HT1080 (cell line): ENCODE measurements at places on chromosomes 6 and 20. TPM values are rescaled to one million over a fixed set of nuclear protein-coding genes. Genes with fewer than 3 reads are reported as not detected.

DNA sequence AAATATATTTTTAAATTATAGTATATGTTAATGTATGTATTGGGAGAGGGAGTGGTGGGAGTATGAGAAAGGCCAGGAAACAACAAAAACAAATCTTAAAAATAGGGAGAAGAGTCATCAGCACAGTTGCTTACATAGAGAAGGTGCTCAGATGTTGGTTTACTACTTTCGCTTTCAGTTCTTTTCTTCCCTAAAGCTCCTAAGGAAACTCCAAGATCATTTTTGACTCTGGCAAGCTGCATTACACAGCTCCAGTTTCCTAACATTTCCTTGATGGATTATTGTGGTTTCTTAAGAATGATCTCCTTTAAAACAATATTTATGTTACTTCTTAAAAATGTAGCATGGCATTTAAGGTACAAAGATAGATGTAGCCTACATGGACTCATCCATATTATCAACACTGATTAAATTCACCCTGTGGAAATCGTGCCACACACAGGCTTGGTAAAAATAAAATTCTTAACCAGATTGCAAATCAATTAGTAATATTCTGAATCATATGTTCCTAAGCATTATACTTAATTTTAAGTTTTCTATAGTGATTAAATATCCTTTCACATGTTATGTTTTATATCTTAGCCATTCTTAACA lies 118.0 kb upstream of the MAN1A1 start:
- DNase-seq, result peak; percentile 44

- peak; percentile 5 for DNase-seq
These were observed 54.9 kb downstream of the TENT5A start for GRCh38 chr6:81697559-81697958.

DNA sequence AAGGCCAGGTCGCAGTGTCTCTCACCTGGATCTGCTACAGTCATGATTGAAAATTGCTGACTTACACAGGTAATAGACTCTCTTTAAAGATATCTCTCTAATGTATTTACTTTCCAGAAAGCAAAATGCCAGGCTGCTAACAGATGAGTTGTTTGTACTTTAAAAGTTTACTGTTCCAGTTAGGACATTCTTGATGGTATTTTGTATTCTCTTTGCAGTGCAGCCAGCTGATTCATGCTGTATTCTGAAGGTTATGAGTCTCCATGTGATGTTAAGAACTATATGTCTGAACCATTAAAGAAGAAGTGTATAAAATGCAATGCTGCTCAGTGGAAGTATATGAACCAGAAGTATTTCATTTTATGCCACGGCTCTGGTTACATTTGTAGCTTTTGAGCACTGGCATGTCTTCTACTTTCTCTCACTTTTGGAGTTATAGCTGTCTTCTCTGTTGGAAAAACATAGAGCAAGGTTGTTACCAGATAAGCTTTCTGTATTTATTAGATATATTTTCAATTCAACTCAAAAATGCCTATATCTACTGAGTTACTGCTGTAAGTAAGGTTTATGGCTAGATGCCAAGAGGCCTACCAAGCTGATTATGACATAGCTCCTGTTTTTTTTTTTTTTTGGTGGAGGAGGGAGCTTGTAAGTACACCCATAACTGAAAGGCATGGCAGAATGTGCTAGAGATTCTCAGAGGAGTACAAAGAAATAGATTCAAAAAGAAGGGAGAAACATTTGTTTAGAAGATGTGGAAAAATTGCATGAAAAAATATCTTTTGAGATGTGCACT lies 130.5 kb upstream of the MAN1A1 start:
- no peak for DNase-seq

The CRIP3 gene
- total RNA-seq, result not detected in 2 replicates

The TTK gene
- total RNA-seq, result 48.7 and 50.8 TPM in 2 replicates

The RAET1E gene
- 11.3 and 14.6 TPM in 2 replicates for total RNA-seq

- no peak for DNase-seq
These were observed 169.9 kb downstream of the CARMIL1 start for GRCh38 chr6:25448965-25449538.

- DNase-seq, result no peak
These were observed 62.9 kb upstream of the ARG1 start for GRCh38 chr6:131510094-131510493.

DNA sequence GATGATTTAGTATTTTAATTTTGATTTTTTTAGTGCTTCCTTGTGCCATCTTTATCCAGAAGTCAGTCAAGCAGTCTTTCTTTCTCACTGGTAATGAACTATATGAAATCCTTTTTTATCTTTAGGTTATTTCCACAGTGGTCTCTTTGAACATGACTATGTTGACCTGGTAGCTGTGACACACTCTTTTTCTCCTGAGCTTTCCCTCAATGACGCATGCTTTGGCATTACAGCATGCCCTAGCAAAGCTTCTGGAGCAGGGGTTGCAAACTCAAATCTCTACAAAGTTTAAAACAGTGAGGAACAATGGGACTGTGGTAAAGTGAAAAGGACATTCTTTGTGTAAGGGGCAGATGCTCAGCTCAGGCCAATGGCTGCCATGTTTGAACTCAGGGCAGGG lies 4.5 kb upstream of the PLAGL1 start:
- peak; percentile 64 for DNase-seq

DNA sequence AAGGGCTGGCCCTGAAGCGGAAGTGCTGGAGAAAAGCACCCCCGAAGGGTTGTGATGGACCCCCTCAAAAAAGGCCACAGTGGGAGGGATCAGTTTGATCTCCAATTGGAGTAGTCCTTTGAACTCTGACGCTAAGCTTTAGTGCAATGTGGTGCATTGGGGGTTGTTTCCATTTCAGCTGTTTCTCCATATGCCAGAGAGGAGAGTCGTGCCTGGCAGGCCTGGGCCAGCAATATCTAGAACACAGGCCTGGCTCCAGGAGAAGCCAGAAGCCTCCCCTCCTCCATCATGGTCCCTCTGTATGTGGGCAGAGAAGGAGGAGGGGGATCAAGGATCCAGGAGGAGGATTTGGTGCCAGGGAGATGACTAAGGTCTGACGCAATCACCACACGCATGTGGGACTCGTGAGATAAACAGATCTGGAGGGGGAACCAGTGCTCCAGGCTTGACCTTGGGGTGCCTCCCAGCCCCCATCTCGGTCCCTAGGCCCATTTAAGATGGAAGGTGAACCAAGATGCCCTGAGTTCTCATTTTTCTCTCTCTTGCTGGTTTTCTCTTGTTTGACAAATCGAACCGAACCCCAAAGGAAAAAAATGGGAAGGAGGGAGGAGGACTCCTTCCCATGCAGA lies 517.4 kb upstream of the JARID2 start:
- DNase-seq, result peak; percentile 65

The CST4 gene
- not detected in 2 replicates for total RNA-seq

DNA sequence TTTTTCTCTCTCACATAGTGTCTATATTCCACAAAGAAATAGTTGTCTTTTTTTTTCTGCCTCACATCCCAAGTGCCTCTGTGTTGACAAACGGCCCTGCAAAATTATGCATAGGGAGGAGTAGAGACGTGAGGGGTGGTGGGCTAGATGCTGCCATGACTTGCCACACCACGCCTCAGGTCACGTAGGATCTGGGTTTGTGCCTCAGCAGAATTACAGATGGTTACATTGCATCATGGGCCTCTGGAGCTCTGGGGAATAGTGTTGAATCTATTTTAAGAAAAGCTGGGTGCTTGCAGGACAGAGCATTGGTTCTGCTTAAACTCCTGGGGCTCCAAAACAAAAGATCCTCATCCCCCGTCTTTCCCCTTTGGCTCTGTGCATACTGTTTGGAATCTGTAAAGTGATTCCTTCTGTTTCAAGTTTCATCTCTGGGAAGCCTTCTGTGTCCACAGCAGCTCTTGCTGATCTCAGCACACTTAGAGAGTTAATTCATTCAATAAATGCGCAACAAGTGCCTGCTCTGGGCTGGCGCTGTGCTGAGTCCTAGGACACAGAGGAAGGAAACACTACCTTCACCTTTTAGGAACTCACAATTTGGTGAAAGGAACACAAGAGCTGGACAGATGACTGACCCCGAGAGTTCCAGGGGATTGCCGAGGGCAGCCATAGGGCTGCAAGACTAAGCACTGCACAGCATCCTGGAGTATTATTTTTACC lies 2.4 kb downstream of the FANCE start:
- DNase-seq, result no peak

The VSTM2L gene
- total RNA-seq, result 0.27 TPM in 2 replicates

DNA sequence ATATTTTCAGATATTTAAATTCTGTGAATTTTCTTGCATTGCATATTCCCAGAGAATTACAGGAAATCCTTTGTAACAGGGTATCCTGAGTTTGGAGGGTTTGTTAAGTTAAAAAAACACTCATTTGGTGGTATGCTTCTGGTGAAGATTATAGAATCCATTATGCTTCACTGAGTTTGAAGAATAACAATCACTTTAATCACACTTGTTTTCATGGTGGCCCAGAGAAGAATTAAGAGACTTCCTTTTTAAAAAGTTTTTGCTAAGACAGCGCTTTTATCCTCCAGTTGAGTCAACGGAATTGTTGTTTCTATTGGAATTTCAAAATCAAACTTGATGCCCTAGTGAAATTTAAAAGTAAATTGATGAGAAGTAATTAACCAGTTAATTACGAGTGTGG lies 17.4 kb downstream of the PLEKHG1 start:
- DNase-seq, result no peak

The PRDM1 gene
- 4.9 and 5.7 TPM in 2 replicates for total RNA-seq

DNA sequence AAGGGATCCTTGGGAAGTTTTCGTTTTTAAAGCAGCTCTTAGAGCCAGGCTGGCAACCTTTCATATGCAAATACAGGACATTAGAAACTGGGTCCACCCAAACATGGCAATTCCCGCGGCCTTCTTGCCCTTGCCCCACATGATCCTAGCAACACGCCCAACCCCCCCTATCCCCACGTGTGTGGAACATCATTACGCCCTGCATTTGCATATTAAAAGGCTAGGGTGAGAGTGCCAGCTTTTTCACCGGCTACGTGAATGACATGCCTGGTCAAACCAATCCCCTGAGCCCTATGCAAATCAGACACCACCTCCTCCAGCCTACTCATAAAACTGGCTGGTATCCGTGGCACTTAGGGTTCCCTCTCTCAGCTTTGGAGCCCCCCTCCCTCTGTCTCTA lies 88.1 kb downstream of the TNFRSF21 start:
- DNase-seq, result no peak

- no peak for DNase-seq
These were observed 1.3 kb downstream of the MCUR1 start for GRCh38 chr6:13813026-13813425.
